Sciatic nerve (tissue), 2 donors: ENCODE measurements at places on chromosomes 2 and 18.

GRCh38 chr2:2926009-2926857 is 451.4 kb downstream of the EIPR1 start:
- DNase-seq: no peak

DNA sequence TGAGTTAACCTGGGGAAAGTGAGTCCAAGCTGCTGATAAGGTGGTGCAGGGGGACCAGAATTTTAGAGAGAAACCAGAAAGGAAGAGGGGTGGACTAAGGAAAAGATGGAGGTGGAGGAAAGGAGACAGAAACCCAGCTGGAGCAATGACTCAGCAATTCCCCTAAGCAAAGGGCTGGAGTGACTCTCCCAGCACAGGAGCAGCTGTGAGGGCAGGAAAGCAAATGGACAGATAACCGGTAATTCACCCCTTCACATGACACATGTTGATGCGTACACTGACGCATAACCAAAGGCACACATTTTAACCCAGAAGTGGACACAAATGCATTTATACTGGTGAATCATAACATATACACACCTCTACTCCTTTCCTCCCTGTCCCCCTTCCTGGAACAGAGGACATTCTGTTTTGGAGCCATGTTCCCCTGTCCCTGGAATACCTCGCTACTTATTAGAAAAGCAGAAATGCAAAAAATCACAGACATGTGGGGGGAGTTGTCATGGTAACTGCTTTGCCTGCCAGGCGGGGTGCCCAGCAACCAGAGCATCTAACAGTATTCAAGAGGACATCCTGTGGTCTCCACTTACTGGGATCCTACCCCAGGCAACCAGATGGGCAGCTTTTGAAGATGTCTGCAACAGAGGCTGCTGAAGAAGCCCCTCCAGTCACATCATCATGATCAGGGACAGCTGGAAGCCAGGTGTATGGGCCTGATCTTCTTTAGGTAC is 4.7 kb downstream of the CDK5R2 start:
- no peak for DNase-seq

GRCh38 chr2:231910771-231911170 is 15.4 kb downstream of the NPPC start:
- DNase-seq: no peak

- DNase-seq: no peak
Observed at GRCh38 chr2:196176142-196176738, 4.9 kb upstream of the STK17B start.

DNA sequence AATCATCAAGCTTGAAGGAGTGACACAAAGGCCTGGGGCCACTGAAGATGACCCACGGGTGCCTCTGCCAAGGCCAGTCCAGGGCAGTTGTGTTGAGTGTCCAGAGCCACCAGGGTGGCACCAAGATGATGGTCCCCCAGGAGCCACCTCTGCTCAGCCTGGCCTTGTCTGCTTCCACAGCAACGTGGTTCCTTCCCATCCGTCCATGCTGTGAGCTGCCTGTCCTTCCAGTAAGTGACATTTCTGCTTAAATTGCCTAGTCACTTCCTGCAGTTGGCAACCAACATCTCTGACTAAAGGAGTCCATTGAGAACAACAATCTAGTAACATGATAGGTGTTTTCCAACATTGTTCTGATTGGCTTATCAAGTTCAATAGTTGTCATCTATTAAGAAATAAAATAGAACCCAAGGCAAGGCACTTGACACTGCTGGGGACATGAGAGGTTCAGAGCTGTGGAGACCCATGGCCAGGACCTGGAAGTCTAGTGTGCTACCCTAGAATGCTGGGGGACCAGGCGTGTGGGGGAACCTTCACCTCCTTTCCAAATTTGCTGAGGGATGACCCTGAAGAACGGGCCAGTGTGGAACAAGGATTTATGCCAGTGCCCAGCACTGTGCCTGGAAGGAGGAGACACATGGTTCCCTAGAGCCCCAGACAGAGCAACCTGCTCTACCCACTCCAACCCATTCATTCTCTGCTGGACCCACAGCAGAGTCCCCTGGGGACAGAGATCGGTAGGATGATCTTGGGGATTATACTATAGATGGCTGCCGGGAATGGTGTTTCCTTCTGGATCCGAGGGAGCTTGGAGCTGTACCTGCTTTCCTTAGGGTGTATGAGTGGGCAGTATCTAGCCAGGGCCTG is 98.9 kb upstream of the EPC2 start:
- no peak for DNase-seq

DNA sequence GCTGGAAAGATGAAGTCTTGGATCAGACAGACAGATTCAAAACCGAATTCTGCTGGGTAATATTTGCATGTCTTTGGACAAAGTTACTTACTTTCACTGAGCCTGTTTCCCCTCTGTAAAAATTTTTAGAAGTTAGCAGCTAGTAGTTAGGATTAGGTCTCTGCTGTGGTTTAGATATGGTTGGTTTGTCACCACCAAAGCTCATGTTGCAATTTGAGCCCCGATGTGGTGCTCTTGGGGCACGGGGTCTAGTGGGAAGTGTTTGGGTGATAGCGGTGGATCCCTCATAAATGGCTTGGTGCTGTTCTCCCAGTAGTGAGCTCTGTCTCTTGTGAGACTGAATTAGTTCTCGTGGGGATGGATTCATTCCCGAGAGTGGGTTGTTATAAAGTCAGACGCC is 38.9 kb upstream of the PNO1 start:
- DNase-seq: no peak

DNA sequence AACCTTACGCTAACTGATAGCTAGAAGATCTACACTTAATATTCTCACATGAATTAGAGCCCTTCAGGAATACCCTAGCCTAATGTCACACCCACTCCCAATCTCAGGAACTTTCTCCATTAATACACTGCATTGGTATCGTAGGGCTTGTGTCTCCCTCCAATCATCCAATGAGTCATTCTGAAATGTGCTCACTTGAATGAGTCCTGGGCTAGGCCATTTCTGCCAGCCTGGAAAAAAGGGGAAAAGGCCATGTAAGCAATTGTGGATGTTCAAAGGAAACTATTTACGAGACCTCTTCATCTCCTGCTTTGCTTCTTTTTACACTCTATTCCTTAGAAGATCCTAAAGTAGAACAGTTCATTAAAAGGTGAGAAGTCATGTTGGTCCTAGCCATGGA is 18.8 kb downstream of the ZEB2 start:
- DNase-seq: no peak

GRCh38 chr2:106981491-106981890 is 95.5 kb upstream of the ST6GAL2 start:
- no peak for DNase-seq

- DNase-seq: no peak
Observed at GRCh38 chr2:33160191-33160590, 213.4 kb downstream of the LTBP1 start.

GRCh38 chr2:119333360-119333759 is 33.3 kb downstream of the C2orf76 start:
- DNase-seq: no peak

- DNase-seq: no peak
Observed at GRCh38 chr18:26438980-26439379, 109.4 kb downstream of the KCTD1 start.

DNA sequence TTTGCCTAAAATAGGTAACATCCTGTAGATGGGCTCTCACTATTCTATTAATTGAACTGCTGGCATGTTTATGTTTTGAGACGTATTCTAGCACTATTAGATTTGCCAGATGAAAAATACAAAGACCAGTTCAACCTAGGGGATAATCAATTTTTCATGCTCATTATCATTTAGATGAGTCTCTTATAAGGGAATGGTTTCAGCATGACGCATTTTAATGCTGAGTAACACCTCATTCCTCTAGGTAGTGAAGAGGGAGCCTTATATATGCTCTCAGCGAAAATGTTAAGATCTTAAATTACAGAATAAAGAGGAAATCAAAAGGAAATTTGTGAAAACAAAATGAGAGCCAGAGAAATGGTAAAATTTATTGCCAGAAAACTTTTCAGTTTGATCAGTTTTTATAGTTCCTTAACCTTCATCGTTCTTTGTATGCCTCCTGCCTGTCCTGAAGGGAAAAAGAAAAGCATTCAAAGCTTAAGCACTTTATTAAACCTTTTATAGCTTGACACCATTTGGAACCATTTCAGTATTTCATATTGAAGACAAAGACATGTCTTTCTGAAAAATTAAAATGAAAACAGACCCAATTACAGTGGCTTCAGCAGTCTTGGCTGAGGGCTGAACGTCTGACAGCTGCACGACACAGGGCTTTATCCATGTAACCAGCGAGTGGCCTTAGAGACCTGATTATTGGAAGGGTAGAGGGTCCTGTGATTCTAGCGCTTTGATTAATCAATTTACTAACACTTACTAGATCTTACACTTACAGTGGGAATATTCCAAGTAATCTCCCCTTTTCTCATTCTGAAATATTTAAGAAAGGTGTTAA is 112.8 kb downstream of the ADCYAP1 start:
- DNase-seq: no peak

DNA sequence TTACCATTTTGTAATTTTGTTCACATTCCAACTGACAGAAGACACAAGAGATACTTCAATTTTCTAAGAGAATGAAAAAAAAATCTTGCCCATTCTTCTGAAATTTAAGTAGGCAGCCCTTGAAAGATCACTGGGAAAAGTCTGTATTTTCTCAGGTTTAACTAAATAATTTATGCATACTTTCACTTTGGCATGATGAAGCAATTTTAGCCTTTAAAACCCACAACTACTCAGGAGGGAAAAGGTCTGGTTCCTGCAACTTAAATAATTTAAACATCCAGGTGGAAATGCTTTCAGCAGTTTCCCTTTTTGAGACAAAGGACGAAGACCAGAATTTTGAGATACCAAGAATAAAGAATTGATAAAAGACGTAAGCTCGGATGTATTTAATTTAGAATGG is 61.4 kb downstream of the ZEB2 start:
- no peak for DNase-seq

- DNase-seq: no peak
Observed at GRCh38 chr2:213237787-213238186, 46.5 kb upstream of the SPAG16 start.

GRCh38 chr2:102601730-102602129 is 17.6 kb upstream of the SLC9A2 start:
- DNase-seq: no peak

DNA sequence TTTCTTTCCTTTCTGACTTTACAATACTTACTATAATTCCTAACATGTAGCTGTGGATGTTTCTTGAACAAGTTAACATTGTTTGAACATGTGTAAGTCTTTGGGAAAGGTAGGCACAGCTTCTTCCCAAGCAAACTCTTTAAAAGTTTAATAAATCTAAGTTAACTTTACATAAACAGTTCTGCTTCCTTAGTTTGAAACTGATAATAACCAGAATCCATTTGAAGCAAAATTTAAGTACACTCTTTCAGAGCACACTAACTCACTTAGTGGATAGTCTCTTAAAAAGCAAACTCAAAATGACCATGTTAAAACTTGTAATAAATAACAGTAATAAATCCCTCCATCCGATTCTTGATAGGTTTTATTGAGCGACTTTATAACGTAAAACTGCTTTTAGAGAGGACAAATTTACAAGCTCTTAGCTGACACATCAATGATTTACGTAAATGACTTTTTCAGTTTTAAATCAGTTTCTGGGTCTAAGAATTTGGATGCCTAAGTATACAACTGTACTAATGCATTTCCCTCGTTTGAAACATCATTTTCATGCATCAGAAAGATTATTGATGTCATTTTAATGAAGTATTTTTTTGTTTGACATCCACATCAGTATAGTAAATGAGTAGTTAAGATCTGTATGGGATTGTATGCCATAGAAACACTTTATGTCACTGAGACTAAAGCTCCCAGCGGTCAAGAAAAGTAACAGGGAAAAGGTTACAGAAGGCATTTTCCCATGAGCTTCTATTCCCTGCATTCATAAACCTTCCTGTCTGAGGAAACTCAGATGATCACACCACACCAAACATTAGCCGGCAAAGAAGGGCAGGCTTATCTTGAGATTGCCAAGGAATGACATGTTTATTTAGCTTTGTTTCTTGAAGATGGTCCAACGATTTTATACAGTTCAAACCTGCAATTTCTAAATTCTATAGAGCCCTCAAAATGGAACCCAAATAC is 67.5 kb downstream of the PDE1A start:
- no peak for DNase-seq

DNA sequence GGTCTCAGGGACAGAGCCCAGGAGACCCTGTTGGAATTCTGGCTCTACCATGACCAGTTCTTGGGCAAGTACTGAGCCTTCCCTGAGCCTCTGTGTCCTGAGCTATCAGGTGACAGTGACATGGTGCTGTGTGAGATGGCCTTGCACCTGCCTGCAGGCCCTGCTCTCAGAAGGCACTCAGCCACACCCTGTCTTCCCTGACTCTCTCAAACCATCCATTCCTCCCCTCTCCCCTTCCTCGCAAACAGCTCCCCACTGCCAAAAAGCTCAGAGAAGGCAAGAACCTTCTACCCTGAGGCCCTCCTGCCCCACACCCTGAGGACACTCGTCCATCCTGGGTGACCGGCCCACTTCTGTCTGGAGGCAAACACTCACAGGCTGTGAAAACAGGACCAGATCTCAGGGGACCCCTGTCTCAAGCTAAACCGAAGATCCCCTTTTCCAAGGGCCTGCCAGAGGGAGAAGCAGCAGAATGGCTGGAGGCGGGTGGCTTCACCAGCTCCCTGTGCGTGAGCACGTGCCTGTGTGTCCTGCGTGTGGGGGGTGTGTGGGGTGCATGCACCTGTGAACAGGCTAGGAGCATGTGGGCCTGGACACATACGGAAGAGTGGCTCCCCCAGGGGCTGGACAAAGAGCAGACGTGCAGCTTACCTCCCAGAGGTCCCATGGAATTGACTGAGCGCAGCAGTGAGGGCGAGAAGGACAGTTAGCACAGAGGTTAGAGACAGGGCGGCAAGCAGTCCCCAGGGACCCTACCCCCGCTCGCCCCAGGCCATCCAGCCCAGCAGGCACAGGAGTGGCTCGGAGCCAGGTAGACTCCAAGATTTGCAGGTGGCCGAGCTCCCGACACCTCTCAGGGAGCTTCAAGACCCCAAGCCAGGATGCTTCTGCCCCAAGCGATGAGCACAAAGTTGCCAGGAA is 53.9 kb downstream of the BIN1 start:
- no peak for DNase-seq

GRCh38 chr18:23115683-23116096 is 19.6 kb upstream of the CABLES1 start:
- DNase-seq: no peak

- no peak for DNase-seq
Observed at GRCh38 chr18:13437034-13437433, 218.5 kb downstream of the LDLRAD4 start.
